ENCODE measurements at places on chromosomes 7 and 10.
A peak's percentile ranks its signal among the peaks of the same experiment; 100 is the strongest.

DNA sequence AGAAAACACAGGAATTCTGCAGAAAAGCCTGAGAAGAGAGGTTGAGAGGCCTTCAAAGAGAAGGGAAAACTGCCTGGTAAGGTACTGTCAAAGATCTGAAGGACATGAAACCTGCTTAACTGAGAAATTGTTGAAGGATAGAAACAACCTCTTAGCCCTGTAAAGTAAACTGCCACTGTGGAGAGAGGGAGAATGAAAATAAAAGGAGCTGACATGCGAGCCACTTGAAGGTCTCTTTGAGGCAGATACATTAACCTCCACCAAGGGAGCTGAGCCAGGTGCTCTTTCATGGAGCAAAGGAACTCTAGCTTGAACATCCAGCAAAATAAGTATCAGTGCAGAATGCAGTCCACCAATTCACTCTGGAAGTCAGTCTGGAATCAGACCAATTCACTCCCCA lies 108.8 kb upstream of the FEZF1 start:
- DNase-seq, result no peak

DNA sequence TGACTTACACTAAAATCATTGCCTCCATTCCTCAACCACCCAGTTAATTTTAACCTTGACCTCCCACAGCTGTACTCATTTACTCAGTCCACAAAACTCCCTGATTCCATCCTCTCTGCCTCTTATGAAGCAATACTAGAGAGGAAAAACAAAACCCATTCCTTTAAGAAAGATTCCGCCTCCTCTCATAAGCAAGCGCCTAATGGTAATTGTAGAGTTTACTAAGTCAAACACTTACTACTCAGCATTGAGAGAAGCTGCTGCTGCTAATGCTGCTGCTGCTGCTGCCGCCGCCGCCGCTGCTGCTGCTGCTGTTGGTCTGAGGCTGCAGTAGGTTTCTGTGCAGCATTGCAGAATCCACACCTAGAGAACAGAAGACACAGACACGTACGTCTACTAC lies 2.1 kb upstream of the ADD3 start:
- DNase-seq, result peak; percentile 10

DNA sequence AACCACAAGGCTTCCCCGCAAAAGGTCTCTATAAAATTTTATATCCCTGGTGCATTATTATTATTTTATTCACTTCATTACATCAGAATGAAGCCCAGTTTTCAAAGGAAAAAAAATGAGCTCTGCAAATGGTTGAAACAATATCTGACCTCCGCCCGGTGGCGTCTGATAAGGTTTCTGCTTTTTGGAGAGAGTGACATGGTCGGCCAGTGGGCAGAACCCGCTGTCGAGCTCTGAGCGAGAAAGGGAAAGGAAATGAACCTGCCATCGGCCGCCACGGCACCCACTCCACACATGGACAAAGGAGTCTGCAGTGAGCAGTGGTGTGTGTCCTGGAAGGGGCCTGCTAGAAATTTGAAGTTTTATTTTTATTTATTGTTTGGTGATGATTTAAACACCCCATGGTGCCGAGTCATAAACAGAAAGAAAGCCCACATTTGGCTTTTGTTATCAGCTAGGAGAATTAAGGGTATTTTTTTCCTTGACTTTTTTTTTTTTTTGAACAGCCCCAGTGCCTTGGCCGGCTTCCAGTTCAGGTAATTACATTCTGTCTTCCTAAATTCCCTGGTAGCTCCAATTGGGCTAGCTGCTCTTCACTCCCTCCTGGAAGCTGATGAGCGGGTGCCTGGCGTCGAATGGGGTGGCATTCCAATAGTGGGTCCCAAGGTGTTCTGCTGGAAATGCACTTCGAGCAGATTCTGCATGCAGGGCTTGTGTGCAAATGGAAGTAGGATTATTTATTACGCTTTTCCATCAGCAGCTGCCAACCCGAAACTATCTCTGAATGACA lies 149.4 kb upstream of the MKI67 start:
- no peak for DNase-seq

DNA sequence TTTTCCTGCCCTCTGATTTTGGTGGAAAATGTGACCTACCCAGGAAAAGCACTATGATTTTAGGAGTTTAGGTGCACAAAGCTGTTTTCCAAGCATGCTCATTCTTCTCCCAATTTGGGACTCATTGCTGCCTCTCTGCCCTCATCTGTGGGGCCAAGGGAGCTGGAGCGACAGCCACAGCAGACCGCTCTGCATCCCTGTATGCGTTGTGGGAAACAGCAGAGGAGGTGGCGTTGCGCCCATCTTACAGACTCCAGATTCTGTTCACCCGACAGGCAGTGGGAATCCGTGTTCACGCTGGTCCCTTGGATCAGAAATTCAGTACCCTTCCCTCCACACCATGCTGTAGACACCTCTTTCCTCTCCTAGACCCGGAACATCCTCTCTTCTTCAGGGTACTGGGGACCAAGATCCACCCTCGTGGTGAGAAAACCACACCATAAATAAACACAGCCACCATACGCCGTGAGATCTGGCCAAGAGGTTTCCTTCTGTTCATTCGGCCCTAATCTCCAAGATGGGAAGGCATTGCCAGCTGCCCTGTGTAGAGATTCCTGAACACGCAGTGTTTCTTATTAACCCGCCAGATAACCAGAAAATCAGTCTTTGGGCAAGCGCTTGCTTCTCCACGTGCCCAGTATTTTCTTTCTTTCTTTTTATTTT lies 87.9 kb downstream of the CUX1 start:
- DNase-seq, result no peak

- DNase-seq, result peak; percentile 26
Observed at GRCh38 chr7:2032876-2033407, 199.8 kb downstream of the MAD1L1 start.

DNA sequence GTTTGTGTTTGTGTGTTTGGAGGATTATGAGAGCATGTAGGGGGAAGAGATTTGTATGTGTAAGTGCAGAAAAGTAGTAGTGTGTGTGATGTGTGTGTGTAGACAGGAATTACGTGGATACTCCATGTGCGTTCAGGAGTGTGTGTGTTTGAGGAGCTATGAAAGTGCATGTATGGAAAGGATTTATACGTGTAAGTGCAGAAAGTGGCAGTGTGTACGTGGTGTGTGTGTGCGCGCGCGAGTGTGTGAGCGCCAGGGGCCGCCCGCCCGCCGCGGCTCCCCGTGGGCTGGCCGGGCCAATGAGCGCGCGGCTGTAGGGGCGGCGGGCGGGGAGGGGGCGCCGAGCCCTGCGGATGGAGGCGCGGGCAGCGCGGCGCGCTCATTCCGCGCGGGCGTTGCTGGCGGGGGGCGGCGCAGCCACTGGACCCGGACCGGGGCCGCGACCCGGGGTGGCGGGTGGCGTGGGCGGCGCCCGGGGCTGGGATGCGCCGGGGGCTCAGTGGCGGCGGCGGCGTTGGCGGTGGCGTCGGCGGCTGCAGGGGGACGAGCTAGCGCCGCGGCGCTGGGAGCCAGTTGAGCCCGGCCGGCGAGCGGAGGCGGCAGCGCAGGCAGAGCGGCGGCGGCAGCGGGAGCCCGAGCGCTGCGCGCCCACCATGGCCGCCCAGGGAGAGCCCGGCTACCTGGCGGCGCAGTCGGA lies at the start of gene BICC1:
Gene BICC1, plus strand, starts transcription at position 382 of the 697 bp plus-strand sequence. Its CDS starts 272 bp downstream, at position 654.
- peak; percentile 93 for DNase-seq

GRCh38 chr10:90461437-90462155 lies 396.2 kb downstream of the HTR7 start:
- DNase-seq, result no peak

GRCh38 chr10:11317936-11318670 lies 293.3 kb downstream of the USP6NL start:
- no peak for DNase-seq

DNA sequence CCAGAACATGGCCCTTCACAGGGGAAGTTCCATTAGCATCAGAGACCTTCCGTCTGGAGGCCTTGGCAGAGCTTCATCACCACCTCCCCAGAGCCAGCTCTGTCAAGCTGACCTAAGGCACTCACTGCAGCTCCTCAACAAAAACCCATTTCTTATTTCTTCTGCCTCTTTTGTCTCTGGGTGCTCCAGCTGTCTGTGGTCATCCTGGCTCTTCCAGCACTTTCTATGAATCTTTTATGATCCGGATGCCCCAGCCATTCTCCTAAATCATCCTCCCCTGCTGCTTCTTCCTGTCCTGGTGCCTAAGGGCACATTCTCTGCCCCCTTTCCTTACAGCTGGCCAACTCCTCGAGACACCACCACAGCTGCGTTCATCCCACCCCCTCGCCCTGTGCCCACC lies 171.7 kb upstream of the INSYN2A start:
- DNase-seq, result no peak

DNA sequence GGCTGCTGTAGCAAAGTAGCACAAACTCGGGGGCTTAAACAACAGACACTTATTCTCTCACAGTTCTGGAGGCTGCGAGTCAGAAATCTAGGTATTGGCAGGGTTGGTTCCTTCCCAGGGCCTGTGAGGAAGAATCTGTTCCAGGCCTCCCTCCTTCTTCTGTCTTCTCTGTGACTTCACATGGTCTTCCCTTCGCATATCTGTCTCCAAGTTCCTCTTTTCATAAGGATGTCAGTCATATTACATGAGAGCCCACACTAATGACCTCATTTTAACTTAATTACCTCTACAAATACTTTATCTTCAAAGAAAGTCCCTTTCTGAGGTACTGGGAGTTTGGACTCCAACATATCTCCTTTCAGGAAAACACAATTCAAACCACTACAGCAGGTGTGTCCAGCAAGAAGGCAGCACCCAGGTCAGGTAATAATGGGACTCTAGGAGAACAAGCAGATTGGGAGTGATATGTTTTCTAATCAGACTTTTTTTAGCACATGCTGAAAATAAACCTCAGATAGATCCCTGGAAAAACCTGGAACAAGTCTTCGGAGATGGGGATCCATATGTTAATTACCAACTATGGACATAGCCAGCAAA lies 11.7 kb downstream of the CREB5 start:
- DNase-seq, result no peak

DNA sequence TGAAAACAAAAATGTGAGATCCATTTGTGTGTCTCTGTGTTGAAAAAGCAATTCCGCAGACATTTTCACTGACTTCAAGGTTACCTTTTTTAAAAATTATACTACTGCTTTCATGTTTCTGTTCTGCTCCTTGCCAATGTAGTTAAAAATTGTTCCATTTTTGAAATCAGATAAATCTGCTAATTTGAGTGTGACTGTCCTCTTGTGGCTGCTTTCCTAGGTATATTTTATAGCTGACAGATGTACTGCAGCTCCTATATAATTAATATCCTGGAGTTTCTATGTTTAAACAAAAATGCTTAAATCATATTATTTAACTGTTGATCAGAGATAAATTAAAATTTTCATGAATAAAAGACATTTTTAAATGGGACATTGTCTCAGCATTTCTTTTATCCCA lies 177.6 kb upstream of the LRRTM3 start:
- no peak for DNase-seq

GRCh38 chr7:133696056-133696455 lies 431.1 kb upstream of the LRGUK start:
- DNase-seq, result no peak

DNA sequence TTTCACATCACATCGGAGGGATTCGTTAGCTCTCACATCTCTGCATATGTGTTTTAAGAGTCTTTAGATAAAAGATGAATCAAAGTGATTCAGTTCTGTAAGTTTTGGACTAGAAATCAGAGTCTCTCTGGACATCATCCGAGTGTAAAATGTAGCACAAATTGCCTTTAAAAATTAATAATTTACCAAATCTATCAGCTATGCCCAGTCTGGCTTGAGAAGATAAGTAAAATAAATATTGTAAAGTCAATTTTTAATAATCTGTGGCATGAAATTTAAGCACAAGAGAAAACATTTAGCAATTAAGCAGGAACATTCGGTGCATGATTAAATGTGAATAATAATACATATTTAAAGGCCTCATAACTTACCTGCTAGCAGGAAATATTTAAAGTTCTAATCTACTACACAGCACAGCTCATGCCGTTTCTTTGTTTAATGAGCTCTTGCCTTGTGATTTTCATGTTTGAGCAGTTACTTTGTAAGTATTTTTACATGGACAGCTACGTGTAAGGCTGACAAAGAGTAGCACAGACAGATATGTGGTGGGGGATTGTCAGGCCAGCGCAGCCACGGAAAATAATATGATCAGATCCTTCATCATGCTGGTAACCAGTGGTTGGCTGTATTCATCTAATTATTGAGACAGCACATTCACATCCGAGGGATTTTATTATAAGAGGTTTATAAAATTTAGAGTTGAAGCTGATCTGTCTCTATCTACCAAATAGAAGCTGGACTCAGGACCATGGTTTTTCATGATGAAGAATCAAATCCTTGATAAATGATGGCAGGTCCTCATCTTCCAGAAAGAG lies 317.3 kb downstream of the ADARB2 start:
- no peak for DNase-seq

- DNase-seq, result peak; percentile 15
Observed at GRCh38 chr10:61175316-61175715, 231.3 kb upstream of the RHOBTB1 start.

Data from SK-N-SH (cell line).